ENCODE measurements at places on chromosomes 2 and 18. TPM values are rescaled to one million over a fixed set of nuclear protein-coding genes. Genes with fewer than 3 reads are reported as not detected.

KCNK3 gene
- 1.6 TPM for total RNA-seq

GRCh38 chr2:16261791-16262190 lies 321.4 kb downstream of the MYCN start:
- H3K4me1 ChIP-seq = no peaks in the 10 kb centered on the region
- H3K27ac ChIP-seq = no peak overlapping the region
- no peaks in the 10 kb centered on the region for H3K27me3 ChIP-seq
- no peaks in the 10 kb centered on the region for H3K36me3 ChIP-seq
- no peak for DNase-seq
- no peak overlapping the region for H3K4me3 ChIP-seq

DNA sequence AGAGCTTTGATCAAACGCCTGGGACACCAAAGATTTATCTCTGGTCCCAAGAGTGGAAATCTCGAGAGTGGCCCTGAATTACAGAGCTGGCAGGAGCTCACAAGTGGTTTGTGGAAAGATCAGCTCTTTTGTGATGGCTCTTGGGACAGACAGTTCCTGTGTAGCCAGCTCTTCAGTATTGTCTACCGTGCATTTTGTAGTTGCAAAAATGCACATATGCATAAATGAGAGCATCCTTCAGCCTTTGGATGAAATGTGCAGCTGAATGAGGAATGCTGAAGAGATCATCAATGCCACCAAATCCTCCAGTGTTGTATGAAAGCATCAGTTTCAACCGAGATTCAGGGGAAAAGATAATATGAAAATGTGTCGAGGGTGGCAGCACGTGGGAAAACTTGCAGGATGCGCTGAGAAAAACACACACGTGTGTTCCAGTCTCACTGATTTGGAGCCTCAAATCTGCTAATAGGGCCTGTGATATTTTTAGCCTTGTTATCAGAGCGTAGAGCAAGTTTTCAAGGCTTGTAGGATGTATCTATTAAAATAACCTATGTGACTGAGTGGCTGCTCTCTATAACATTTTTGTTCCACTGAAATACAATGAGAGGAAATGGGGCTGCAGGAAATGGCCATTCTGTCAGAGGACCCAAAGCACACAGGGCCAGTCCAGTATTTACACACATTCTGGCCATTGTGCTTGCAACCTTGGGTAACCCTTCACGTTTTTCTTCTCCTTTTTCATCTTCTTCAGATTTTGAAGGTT lies 138.7 kb downstream of the PRKCE start:
- no peak overlapping the region for H3K4me3 ChIP-seq
- no peaks in the 10 kb centered on the region for H3K27me3 ChIP-seq
- H3K27ac ChIP-seq = no peak overlapping the region

- no peaks in the 10 kb centered on the region for H3K36me3 ChIP-seq
- no peak for DNase-seq
- no peak overlapping the region for H3K4me3 ChIP-seq
- H3K27me3 ChIP-seq = no peaks in the 10 kb centered on the region
- no peak overlapping the region for H3K27ac ChIP-seq
- H3K4me1 ChIP-seq = no peaks in the 10 kb centered on the region
Observed at GRCh38 chr18:42773870-42774269, 341.6 kb downstream of the RIT2 start.

GRCh38 chr2:143482771-143483170 lies 353.6 kb downstream of the ARHGAP15 start:
- H3K4me1 ChIP-seq = no peaks in the 10 kb centered on the region
- no peak for DNase-seq
- peak overlapping the region; percentile 2 for H3K27ac ChIP-seq
- H3K36me3 ChIP-seq = no peaks in the 10 kb centered on the region
- no peak overlapping the region for H3K4me3 ChIP-seq
- H3K27me3 ChIP-seq = no peaks in the 10 kb centered on the region

All from Peyer's patch (tissue), 4 donors.